ENCODE measurements at places on chromosomes 3 and 15.

GRCh38 chr3:159196359-159196758 is 394.5 kb downstream of the MFSD1 start:
- no peak for DNase-seq

DNA sequence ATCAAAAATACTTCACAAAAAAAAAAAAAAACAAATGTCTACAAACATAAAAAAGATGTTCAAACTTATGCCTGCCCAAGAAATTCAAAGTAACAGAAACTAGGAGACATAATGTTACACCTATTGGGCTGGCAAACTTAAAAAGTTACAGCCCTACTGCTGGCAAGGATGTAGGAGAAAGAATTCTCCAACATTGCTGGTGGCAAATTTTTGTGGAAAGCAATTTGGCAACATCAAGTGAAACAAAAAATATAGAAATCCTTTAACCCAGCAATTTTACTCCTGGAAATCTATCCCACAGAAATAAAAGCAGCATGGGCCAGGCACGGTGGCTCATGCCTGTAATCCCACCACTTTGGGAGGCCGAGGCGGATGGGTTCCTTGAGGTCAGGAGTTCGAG is 73.2 kb downstream of the STAG1 start:
- DNase-seq: no peak

GRCh38 chr3:151052346-151052745 is 33.1 kb upstream of the MED12L start:
- DNase-seq: no peak

- no peak for DNase-seq
Measured at GRCh38 chr3:28673446-28673845, 324.8 kb upstream of the AZI2 start.

- no peak for DNase-seq
Measured at GRCh38 chr3:52374173-52374572, 58.1 kb downstream of the DNAH1 start.

DNA sequence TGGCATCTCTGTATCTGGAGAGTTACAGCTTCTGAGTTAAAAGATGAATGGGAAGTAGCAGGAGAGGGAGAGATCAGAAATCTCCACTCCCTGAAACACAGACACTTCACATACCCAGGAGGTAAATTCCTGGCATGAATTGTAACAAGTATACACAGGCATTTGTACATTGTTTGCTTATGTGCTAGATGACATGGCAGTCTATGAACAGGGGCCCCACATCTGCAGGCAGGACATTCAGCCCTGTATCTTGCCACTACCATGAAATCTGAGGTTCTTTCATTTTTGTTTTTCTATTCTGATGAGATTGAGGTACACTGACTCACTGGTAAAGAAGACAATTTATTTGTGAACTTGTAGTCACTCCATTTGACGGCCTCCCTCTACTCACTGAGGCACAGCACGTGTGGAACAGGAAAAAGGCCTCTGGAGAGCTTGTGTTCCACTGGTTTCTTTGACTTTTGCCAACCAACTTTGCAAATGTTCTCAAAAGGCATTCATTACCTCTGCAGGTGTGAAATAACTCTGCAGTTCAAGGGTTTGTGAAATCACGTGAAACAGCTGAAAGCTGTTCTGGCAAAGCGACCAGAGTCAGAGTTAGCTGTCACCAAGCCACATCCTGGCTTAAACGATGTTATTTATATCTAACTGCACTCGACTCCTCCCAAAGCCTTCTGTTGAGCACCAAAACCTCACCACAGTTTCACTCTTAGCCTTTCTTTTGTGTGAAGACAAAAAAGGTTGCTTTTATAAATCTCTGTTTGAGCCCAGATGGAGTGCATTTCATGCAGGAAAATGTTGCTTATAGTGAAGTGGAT is 401.3 kb upstream of the CFAP20DC start:
- no peak for DNase-seq

DNA sequence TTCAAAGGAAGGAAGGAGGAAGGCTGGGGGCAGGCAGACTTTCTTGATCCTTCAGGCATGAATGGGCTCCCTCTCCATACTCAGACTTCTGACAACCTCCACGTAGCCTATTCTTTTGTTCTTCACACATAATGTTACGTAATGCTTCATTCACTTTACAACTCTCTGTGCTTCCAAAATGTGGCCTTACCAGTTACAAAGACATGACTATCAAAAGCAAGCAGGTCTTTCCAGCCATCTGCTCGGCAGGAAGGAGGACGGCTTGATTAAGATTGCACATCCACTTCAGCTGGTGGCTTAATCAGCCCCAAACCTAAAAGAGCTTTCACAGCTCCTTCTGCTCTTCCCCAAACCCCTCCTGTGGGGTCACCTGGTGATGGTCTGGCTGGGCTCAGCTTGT is 263.2 kb downstream of the XXYLT1 start:
- no peak for DNase-seq

DNA sequence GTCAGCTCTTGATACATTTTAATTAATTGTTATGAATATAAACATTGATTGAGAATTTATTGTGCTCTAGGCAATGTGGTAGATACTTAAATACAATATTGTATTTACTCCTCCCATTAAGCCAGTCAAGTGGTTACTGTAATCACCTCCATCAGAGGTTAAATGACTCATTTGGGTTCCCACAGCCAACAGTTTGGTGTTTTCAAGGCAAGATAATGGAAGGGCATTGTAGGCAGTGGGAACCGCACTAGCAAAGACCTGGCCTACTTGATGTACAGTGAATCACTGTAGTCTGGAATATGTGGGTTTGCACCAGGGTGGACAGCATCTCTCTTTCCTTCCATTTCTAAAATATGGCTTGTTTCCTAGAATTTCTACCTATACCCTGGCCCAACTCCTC is 127.4 kb downstream of the EDEM1 start:
- no peak for DNase-seq
